ENCODE measurements at places on chromosomes 4 and X.

DNA sequence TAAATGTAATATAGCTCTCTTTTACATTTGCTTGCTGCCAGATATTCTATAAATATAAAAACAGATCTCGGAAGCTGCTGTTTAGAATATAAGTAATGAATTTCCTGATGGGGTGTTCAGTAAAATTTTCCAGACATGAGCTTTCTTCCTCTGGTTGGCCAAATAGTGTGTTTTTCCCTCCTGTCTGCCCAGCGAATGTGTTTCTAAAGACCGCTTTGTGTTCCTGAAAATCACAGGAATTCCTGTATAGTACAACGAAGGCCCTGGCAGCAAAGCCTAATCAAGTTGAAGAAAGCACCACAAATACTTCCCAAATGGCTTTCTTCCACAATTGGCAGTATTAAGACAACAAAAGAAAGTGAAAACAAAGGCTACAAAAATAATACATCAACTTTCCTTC is 494.1 kb downstream of the INPP4B start:
- DNase-seq: no peak

- DNase-seq: no peak
These were observed 10.9 kb upstream of the TBC1D14 start for GRCh38 chr4:6898763-6899162.

DNA sequence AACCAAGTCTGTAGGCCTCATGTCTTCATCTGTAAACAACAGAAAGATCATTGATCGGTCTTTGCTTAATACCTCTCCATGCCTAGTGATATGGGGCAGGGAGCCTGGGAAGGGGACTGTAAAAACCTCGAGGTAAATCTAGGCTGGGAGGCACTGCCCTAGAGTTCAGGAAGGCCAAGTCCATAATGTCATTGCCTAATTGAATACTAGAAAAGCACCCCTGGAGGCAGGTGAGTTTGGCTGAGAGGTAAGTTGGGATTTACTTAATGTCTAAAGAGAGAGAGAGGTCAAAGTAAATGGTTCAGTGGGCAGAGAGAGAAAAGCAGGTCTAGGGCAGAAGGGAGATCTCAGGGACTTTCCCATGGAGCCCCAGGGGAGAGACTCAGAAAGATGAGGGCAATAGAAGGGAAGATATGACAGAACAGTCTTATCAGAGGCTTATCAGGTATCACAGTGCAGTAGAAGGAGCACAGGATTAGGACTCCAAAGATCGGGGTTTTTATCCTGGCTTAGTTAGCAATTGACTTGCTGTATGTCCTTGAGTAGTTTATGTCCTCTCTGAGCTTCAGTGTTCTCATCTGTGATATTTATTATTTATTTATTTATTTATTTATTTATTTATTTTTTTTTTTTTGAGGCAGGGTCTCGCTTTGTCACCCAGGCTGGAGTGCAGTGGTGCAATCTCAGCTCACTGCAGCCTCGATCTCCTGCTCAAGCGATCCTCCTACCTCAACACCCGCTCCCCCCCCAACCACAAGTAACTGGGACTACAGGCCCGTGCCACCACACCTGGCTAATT is 85.2 kb downstream of the SLC16A2 start:
- no peak for DNase-seq

- DNase-seq: no peak
These were observed 241.1 kb upstream of the TLL1 start for GRCh38 chr4:165631912-165632311.

GRCh38 chr4:1410491-1411325 is 4.5 kb upstream of the NKX1-1 start:
- DNase-seq: peak; percentile 1

- DNase-seq: no peak
These were observed 45.4 kb downstream of the APLN start for GRCh38 chrX:129609395-129609794.
